ENCODE measurements at places on chromosomes 12 and 14.

- no peak for DNase-seq
Observed at GRCh38 chr14:99718031-99718810, 34.1 kb downstream of the CYP46A1 start.

DNA sequence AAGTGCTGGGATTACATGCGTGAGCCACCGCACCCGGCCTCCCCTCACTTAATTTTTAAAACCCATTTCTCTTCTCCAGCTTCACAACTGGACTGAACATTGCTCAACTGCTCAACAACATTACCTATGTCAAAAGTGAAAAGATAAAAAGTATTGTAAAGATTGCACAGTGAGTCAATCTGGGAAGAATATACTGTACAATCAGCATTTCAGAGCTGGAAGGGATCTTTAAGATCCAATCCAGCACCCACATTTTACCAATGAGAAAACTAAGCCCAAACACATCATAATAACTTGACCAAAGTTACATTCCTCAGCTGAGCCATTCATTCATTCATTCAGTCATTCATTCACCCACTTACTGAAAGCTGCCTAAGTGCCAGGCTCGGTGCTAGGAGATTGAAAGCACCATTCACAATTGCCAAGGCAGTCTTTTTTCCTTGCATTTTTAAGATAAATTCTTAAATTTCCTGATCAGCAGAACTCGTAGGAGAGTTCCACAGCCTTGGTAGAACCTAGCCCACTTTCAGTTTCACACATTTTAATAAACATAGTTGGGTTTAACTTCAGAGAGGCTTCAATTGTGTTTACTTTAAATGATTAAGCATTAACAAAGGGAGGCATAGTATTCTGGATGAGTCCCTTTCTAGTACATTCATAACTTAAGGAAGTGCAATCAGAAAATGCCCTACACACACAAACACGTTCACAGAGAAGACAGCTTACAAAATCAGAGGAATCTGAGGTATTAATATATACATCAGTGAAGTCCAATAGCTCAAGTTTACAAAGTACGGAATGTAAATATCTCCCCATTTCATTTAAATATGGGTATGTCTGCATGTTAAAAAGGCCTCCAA is 3.0 kb downstream of the GALNT4 start:
- DNase-seq = no peak

- DNase-seq = no peak
Observed at GRCh38 chr14:55580470-55581341, 699 bp downstream of the KTN1 start.

DNA sequence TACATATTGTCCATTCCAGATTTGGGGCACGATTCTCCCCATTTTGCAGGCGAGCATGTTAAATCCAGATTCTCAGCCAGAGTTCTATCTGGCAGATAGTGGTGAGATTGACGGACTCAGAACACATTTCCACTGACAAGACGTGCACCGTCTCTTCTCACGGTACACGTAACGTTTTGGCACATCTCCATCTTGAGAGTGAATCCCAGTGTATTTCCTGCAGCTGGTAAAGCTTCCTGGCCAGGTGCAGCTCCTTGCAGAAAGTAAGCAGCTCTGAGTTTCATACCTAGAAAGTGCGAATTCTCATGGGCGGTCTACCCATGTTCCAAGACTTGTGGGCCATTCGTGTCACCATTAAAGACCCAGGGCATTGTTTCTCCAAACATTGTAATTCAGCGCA is 102.6 kb downstream of the TSPAN9 start:
- no peak for DNase-seq

GRCh38 chr12:129404556-129404955 is 499.3 kb downstream of the TMEM132D start:
- no peak for DNase-seq

DNA sequence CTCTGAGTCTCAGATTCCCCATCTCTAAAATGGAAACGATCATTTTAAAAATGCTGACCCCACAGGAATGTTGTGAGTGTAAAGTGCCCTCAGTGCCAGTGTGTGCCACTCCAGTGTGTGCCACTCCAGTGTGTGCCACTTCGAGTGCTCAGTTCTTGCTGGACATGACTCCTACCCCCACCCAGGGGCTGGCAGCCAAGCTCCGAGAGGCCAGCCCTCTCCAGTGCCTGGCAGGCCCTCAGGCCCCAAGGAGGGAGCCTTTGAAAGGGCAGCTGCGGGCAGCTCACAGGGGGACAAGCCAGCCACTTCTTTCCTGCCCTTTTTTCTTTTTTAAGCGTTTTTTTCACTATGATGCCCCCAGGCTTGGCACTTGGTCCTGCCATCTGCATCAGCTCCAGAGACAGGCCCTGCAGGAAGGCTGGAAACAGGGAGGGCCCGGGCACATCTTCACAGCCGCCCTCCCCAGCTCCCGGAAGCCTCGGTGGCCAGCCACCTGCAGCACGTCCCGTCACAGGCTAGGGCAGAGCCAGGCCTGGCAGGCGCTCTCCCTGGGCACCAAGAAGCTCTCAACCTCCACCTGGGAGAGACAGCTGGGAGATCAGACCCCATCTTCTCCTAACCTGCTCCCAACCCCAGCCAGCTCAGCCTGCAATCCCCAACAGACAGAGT is 29.8 kb downstream of the NCOR2 start:
- DNase-seq = no peak

DNA sequence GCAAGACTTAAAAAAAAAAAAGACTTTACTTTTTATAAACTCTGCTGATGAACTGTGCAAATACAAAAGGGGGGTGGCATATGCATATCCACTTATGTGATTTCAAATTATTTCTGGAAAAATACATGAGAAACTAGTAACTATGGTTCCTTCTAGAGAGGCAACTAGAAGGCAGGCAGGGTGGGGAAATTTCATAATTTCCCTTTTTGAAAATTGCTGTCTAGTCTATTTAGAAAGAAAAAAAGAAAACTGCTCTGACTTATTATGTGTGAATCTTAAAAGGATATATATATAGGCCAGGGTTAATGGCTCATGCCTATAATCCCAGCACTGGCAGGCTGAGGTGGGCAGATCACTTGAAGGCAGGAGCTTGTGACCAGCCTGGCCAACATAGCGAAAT is 42.3 kb downstream of the ANAPC7 start:
- DNase-seq = no peak

DNA sequence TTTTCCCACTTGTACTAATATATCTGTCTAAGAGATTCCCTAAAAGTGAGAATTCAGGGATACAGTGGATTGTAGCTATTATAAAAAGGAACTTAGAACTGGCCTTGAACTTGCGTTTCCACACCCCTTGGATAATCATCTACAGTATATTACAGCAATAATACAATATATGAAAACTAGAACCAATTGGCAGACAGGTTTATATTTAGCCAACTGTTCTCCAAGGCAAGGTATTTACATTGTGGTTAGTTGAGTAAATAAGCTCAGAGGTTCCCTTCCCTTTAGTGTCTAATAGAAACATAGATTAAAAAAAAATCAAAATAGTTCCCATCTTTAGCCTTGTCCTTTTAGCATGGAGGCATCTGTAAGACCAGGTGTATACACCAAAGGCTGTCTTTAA is 42.1 kb downstream of the LIMA1 start:
- DNase-seq = no peak

DNA sequence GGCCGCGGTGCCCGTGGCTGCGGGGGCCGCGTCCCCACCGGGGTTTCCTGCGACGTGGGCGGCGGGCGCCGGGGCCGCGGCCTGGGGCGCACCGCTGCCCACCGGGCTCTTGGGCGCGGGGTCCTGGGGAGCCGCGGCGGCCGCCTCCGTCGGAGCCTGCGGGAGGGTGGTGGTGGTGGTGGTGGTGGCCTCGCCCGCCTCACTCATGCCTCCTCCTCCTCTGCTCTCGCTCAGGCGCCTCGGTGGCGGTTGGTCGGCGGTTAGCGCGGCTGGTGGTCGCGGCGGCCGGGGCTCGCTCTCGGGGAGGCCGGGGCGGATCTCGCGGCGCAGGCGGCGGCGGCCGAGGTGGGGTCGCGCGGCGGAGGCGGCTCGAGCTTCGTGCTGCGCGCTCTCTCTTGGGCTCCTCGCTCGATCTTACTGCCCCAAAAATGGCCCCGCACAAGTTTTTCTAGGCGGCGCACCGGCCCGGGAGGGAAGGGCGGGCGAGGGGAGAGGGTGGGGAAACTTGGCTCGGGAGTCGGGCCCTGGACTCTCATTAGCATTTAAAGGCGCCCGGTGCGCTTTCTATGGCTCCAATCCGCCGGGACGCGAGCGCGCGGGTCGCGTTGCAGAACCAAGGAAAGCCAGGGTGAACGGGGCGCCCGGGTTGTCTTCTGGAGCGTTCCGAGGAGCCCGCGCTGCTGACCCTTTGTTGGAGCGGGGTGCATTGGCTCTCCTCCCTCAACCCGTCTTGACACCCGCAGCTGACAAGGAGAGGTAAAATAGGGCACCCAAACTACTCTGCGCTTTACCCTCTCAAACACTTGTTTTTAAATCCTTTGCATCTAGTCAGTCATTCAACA is at the start of gene YBX3:
YBX3 (minus strand) TSS at position 419 of the 842 bp plus-strand sequence; CDS start at position 207, 212 bp downstream.
- DNase-seq = peak; percentile 56

DNA sequence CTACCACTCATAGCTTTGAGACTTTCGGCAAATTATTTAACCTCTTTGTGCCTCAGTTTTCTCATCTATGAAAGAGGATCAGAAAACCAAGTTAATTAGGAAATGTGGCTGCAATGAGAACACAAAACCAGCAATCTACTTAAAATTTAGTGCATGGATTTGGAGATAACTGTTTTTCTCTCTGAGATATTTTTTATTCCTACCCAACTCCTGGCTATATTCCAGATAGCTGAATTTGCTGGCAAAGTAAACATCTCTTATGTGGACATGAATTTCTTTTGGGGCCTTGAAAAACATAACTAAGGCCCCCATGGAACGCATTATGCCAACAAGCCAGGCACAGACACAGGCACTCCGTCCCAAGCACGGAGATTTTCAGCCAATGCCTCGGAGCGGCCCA is 53.4 kb upstream of the FOXN3 start:
- DNase-seq = no peak

Measured in skeletal muscle cell (primary cell).